ENCODE measurements at places on chromosomes 2 and 18. TPM values are rescaled to one million over a fixed set of nuclear protein-coding genes. Genes with fewer than 3 reads are reported as not detected.

TRIM43 gene
- not detected for total RNA-seq

RESP18 gene
- total RNA-seq: not detected

NEUROD1 gene
- 6.8 TPM for total RNA-seq

OR6B2 gene
- total RNA-seq: not detected

THUMPD2 gene
- total RNA-seq: 15.9 TPM

CYP1B1 gene
- total RNA-seq: 16.5 TPM

KIDINS220 gene
- total RNA-seq: 74.0 TPM

NFU1 gene
- 16.9 TPM for total RNA-seq

TMEM200C gene
- total RNA-seq: 0.13 TPM
